ENCODE measurements at places on chromosomes 12 and 14. TPM values are rescaled to one million over a fixed set of nuclear protein-coding genes. Genes with fewer than 3 reads are reported as not detected.

The MANSC4 gene
- not detected for total RNA-seq

The TAPBPL gene
- total RNA-seq, result 23.7 TPM

The CFAP251 gene
- 3.4 TPM for total RNA-seq

DNA sequence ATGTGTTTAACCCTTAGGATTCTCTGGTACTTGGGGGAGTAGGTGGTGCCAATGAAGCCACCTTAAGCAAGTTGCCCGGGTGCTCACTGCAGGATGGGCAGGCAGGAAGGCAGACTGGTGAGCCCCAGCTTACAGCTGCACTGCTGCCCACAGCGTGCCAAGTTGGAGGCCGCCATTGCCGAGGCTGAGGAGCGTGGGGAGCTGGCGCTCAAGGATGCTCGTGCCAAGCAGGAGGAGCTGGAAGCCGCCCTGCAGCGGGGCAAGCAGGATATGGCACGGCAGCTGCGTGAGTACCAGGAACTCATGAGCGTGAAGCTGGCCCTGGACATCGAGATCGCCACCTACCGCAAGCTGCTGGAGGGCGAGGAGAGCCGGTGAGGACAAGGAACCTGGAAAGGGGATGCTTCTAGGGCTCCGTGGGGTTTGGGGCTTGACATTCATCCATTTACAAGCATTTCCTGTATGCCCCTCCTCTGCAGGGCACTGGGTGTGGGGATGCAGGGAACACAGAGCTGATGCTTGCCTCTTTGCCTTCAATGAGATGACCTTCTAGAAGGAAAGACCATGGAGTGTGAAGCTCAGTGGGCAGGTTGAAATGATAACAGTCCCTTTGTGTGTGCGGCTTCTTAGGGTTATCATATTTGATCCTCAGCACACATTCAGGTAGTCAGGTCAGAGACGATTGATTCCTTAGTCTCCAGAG is 12.4 kb downstream of the KRT7 start:
- DNase-seq, result no peak

DNA sequence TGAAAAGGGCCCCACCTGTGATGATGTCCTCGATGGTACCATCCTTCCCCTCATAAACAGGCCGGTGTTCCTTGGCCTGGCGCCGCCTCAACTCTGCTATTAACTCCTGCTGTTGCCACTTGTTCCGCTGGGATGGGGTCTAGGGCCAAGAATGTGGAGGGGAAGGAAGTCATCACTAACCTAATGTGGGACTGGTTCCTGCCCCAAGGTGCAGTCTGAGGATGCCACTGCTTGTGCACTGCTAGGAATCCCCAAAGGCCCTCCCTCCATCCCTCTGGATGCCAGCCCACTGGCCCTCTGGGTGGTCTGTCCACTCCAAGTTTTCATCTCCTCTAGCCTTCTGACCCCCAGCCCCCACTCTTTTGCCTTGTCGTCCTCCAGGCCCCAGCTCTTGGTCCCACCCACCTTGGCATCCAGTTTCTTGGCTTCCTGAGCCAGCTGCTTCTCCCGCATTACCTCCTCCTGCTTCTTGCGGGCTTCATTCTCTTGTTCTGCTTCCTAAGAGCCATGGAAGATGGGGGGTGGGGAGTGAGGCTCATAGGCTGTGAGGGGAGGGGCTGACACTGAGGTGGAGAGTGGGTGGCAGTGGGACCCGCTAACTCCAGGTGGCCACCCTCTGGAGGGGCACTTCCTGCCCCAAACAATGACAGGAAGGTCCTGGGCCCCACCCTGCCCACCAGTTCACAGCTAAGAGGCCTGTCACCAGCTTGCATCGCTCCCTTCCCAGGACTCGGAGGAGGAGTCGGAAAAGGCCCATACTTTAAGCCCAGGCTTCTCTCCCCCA is 23.7 kb downstream of the PRPF40B start:
- no peak for DNase-seq

GRCh38 chr14:73610687-73611086 is 1.6 kb upstream of the ACOT6 start:
- no peak for DNase-seq

DNA sequence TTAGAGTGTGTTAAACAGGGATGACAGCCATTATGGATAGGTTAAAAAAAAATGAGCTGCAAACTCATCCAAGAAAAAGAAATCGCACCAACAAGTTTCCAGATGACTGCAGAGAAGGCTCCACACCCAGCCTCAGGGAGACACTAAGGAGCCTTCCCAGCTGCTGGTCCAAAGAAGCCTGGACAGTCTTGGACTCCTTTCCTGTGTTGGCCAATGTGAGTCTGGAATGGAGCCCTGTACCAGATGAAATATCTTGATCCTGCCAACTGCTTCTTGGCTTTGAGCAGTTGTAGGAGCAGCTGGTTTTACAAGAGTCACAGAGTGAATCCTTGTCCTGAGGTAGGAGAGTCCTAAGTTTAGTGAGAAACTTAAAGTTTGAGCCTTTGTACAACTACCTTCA is 44.5 kb downstream of the SLC38A1 start:
- DNase-seq, result no peak

Data from thoracic aorta (tissue), 2 donors.